ENCODE measurements at places on chromosomes 2 and 18. TPM values are rescaled to one million over a fixed set of nuclear protein-coding genes. Genes with fewer than 3 reads are reported as not detected.

DNA sequence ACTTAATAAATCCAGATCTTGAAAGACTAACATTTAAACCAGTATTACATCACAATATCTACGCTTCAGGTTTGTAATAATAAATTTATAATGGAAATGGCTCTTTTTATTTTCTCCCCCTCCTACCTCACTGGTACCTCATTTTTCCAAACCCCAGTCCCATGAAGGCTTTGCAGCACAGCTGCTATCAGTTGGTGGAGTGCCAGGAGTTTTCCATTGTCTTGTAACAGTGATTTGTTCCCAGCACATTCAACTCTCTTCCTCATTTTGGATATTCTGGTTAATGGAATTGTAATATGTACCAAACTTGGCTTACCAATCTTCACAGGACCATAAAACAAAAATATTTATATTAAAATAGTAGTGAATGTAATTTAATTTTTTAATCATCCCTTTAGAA, 91.2 kb downstream of the VRK2 start:
- no peak overlapping the region for H3K4me3 ChIP-seq
- H3K27me3 ChIP-seq = no peaks in the 10 kb centered on the region
- peaks cover 18% of the 10 kb centered on the region for H3K36me3 ChIP-seq
- H3K27ac ChIP-seq = no peak overlapping the region
- no peak for DNase-seq
- no peaks in the 10 kb centered on the region for H3K4me1 ChIP-seq

GRCh38 chr2:16302431-16303272, 362.3 kb downstream of the MYCN start:
- no peak overlapping the region for H3K4me3 ChIP-seq
- H3K27me3 ChIP-seq = no peaks in the 10 kb centered on the region
- H3K27ac ChIP-seq = no peak overlapping the region
- DNase-seq = no peak
- no peaks in the 10 kb centered on the region for H3K36me3 ChIP-seq

RAB6C gene
- polyA plus RNA-seq = not detected

- peaks cover 19% of the 10 kb centered on the region for H3K4me1 ChIP-seq
- no peaks in the 10 kb centered on the region for H3K36me3 ChIP-seq
- peak overlapping the region; percentile 61 for H3K4me3 ChIP-seq
- no peaks in the 10 kb centered on the region for H3K27me3 ChIP-seq
- peak overlapping the region; percentile 95 for H3K27ac ChIP-seq
Measured at GRCh38 chr2:99140056-99140859, 1.2 kb upstream of the C2orf15 start.

NT5C1B gene
- polyA plus RNA-seq = not detected

AOX1 gene
- polyA plus RNA-seq = 11.5 TPM

DRC1 gene
- polyA plus RNA-seq = not detected

KIF1A gene
- polyA plus RNA-seq = 0.63 TPM

- no peak for DNase-seq
- no peak overlapping the region for H3K27ac ChIP-seq
- no peak overlapping the region for H3K4me3 ChIP-seq
- no peaks in the 10 kb centered on the region for H3K4me1 ChIP-seq
- H3K27me3 ChIP-seq = no peaks in the 10 kb centered on the region
- H3K36me3 ChIP-seq = no peaks in the 10 kb centered on the region
Measured at GRCh38 chr18:55111271-55111670, 152.0 kb upstream of the CCDC68 start.

LBH gene
- polyA plus RNA-seq = 18.5 TPM

- H3K27me3 ChIP-seq = no peaks in the 10 kb centered on the region
- H3K4me1 ChIP-seq = no peaks in the 10 kb centered on the region
- H3K27ac ChIP-seq = no peak overlapping the region
- no peak overlapping the region for H3K4me3 ChIP-seq
- no peaks in the 10 kb centered on the region for H3K36me3 ChIP-seq
Measured at GRCh38 chr2:193963472-193964119, 1693.4 kb upstream of the SLC39A10 start.

ANKRD62 gene
- not detected for polyA plus RNA-seq

LYG2 gene
- polyA plus RNA-seq = not detected

KYNU gene
- 2.1 TPM for polyA plus RNA-seq

GRCh38 chr2:75752828-75753227, 42.1 kb upstream of the GCFC2 start:
- no peak overlapping the region for H3K4me3 ChIP-seq
- no peaks in the 10 kb centered on the region for H3K27me3 ChIP-seq
- H3K36me3 ChIP-seq = no peaks in the 10 kb centered on the region
- H3K4me1 ChIP-seq = no peaks in the 10 kb centered on the region

L3MBTL4 gene
- 3.2 TPM for polyA plus RNA-seq

- no peak overlapping the region for H3K4me3 ChIP-seq
- H3K27ac ChIP-seq = no peak overlapping the region
- H3K36me3 ChIP-seq = no peaks in the 10 kb centered on the region
- H3K27me3 ChIP-seq = no peaks in the 10 kb centered on the region
- no peak for DNase-seq
- H3K4me1 ChIP-seq = no peaks in the 10 kb centered on the region
Measured at GRCh38 chr2:203997980-203998809, 61.6 kb downstream of the ICOS start.

- H3K27ac ChIP-seq = no peak overlapping the region
- H3K4me3 ChIP-seq = no peak overlapping the region
- no peaks in the 10 kb centered on the region for H3K27me3 ChIP-seq
- no peak for DNase-seq
Measured at GRCh38 chr2:2714408-2714807, 383.3 kb upstream of the MYT1L start.

DNA sequence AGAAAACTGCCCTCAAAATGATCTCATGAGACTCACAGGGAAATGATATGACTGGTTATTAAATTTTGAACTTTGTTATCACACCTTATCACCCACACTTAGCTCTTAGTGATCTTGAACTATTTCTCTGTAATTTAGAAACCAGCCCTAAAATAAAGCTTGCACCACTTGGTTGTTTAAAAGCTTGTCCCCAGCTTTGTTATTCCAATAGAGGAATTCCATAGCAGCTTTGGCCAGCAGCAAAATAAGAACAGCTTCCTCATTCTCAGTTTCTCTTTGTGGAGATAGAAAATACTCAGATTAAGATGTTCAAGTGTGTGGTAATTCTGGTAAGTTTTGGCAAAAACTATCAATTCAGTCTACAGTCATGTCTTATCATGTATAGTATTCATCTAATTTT, 54.4 kb upstream of the CCDC68 start:
- H3K4me1 ChIP-seq = no peaks in the 10 kb centered on the region
- H3K27me3 ChIP-seq = no peaks in the 10 kb centered on the region
- no peaks in the 10 kb centered on the region for H3K36me3 ChIP-seq
- H3K4me3 ChIP-seq = no peak overlapping the region

- H3K27me3 ChIP-seq = no peaks in the 10 kb centered on the region
- H3K4me3 ChIP-seq = no peak overlapping the region
- H3K4me1 ChIP-seq = peaks cover 4% of the 10 kb centered on the region
- no peaks in the 10 kb centered on the region for H3K36me3 ChIP-seq
Measured at GRCh38 chr2:11326677-11327211, 17.7 kb downstream of the ROCK2 start.

CYTIP gene
- polyA plus RNA-seq = 5.3 TPM

GRCh38 chr2:129058981-129059380, 740.3 kb upstream of the HS6ST1 start:
- peak; percentile 29 for DNase-seq
- H3K27ac ChIP-seq = peak overlapping the region; percentile 70
- H3K36me3 ChIP-seq = no peaks in the 10 kb centered on the region
- no peaks in the 10 kb centered on the region for H3K27me3 ChIP-seq
- H3K4me1 ChIP-seq = no peaks in the 10 kb centered on the region
- H3K4me3 ChIP-seq = no peak overlapping the region

DNA sequence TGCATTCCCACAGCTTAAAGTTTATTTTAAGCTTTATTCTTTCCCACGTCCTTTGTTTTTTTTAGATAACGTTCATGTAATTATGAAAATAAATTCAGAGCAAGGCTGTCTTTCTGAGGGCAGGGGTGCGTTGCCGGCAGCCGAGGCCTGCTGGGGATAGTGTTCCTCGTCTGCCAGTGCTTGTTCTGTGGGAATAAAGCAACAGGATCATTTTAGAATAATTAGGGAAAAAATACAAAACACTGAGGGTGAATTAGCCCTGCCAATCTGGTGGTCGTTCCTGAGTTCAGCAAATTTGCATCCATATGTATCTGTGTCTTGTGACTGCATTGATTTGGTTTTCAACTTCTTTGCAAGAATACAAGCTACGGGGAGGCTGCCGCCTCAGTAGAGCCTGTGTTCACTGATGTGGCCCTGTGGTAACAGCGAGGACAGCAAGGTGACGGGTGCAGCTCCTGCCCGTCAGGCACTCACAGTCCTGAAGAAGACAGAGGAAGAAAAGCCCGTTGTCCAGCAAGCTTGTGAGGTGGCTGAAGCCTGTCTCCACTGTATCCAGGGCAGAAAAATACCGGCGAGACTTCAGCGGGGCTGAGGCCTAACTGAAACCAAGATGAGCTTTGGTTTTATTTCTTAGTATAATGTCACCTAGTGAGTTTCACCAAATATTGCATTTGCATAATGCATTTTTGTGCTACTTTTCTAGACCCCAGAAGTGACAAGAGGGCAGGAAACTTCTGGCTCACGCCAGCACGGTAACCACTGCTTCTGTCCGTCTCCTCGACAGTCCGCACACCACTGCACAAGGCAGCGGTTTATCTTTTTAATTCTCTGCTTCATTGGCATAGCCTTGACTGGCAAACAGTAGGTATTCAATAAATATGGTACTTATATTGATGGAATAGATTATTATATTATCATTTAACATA, 64.5 kb downstream of the SH3YL1 start:
- no peak for DNase-seq
- no peaks in the 10 kb centered on the region for H3K27me3 ChIP-seq
- H3K4me1 ChIP-seq = no peaks in the 10 kb centered on the region
- no peaks in the 10 kb centered on the region for H3K36me3 ChIP-seq
- no peak overlapping the region for H3K4me3 ChIP-seq
- no peak overlapping the region for H3K27ac ChIP-seq

- H3K36me3 ChIP-seq = peaks cover 13% of the 10 kb centered on the region
- H3K4me3 ChIP-seq = no peak overlapping the region
- no peaks in the 10 kb centered on the region for H3K27me3 ChIP-seq
- H3K4me1 ChIP-seq = peaks cover 34% of the 10 kb centered on the region
- peak overlapping the region; percentile 60 for H3K27ac ChIP-seq
Measured at GRCh38 chr2:64626963-64627760, 26.6 kb downstream of the SERTAD2 start.

MC2R gene
- 0.46 TPM for polyA plus RNA-seq

FAP gene
- polyA plus RNA-seq = 1.2 TPM

UGT1A6 gene
- 12.8 TPM for polyA plus RNA-seq

GRCh38 chr2:28687640-28688385, 63.8 kb upstream of the PPP1CB start:
- H3K4me1 ChIP-seq = peaks cover 12% of the 10 kb centered on the region
- no peak overlapping the region for H3K4me3 ChIP-seq
- no peak for DNase-seq
- no peak overlapping the region for H3K27ac ChIP-seq

DNA sequence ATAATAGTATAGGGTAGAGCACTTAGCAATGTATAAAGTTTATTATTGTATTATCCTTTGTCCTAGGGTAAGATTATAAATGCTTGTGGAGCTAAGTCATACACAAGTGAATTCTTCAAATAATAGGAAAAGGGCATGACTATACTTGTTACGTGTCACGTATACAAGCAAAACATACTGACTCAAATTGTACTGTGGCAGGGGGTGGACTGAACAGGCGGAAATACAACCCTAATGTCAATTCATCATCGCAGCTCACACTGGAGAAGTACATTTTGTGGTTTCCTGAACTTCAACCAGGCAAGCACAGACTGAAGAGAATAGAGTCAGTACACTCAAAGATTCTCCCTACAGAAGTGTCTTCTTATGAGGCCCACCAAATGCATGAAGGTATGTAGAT, 201.0 kb downstream of the MBD2 start:
- H3K36me3 ChIP-seq = no peaks in the 10 kb centered on the region
- no peak overlapping the region for H3K27ac ChIP-seq
- no peaks in the 10 kb centered on the region for H3K4me1 ChIP-seq
- no peaks in the 10 kb centered on the region for H3K27me3 ChIP-seq
- H3K4me3 ChIP-seq = no peak overlapping the region

DNA sequence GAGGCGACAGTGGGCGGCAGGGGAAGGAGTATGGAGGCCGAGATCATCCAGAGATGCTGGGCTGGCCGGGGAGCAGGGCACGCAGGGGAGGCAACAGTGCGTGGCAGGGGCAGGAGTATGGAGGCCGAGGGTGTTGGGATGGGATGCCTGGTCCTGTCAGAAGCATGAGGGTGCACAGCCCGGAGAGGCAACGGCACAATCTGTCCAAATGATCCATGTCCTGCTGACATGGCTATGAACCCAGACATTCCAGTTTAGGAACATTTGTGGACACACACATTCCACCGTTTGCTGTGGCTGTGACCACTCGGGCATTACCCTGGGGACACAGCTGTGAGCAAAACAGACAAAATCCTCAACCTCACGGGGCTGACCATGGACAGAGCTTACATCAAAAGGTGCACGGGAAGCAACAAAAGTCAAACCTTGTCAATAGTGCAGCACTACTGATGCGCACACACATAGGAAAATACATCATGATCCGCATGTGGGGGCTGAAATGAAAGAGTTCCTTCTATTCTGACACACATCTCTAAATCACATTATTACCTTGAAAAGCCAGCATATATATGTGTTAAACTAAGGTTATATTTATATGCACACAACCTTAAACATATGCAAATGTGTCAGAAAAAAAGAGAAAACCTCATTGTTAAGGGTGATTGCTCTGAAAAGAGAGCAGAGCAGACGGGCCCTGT, 144.0 kb upstream of the GPC1 start:
- no peaks in the 10 kb centered on the region for H3K36me3 ChIP-seq
- no peak overlapping the region for H3K27ac ChIP-seq
- peak; percentile 17 for DNase-seq
- no peak overlapping the region for H3K4me3 ChIP-seq

DNA sequence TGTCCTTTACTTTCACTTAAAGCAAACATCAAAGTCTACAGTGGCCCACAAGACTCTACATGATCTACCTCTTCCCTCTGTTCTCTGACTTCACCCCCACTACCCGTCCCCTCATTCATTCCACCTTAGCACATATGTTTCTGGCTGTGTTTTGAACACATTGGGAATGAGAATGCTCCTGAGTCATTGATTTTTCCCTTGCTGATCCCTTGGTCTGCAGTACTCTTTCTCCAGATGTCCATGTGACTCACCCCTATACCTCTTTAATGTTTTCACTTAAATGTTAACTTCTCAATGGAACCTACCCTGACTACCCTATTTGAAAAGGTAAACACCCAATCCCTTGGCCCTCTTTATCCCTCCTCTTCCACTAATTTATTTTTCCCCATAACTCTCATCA, 30.7 kb upstream of the FRZB start:
- no peak for DNase-seq
- no peaks in the 10 kb centered on the region for H3K4me1 ChIP-seq
- no peaks in the 10 kb centered on the region for H3K36me3 ChIP-seq

- H3K36me3 ChIP-seq = peaks cover 4% of the 10 kb centered on the region
- no peaks in the 10 kb centered on the region for H3K27me3 ChIP-seq
- H3K4me3 ChIP-seq = no peak overlapping the region
- peaks cover 9% of the 10 kb centered on the region for H3K4me1 ChIP-seq
- DNase-seq = no peak
- H3K27ac ChIP-seq = no peak overlapping the region
Measured at GRCh38 chr2:26086155-26086637, 52.3 kb downstream of the RAB10 start.

- no peak overlapping the region for H3K27ac ChIP-seq
- no peaks in the 10 kb centered on the region for H3K36me3 ChIP-seq
- no peaks in the 10 kb centered on the region for H3K27me3 ChIP-seq
- H3K4me1 ChIP-seq = no peaks in the 10 kb centered on the region
Measured at GRCh38 chr18:11578799-11579198, 30.6 kb upstream of the SLC35G4 start.

CLEC4F gene
- polyA plus RNA-seq = not detected
